ENCODE measurements at places on chromosomes 5 and 9. TPM values are rescaled to one million over a fixed set of nuclear protein-coding genes. Genes with fewer than 3 reads are reported as not detected.

DNA sequence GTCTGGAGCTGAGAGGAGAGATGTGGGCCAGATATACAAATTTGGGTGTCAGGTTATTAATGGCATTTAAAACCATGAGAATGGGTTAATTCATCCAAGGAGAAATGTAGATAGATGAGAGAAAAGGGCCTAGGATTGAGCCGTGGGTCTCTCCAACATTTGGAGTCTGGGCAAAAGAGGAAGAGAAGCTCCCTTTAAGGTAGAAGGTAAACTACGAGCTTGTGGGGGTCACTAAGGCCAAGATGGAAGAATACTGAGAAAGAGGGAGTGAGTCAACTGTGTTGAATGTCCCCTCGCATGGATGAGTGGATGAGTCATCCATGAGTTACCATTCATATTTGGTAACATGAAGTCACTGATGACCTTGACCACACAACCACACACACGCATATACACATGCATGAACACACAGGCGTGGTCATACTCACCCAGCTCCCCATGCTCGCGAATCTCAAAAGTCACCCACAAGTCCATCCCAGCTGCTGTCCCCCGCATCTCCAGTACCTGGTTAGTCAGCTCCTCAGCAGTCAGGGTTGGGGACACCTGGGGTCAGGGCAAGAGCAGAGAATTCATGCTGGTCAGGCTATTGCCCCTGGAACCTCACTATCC is 6.8 kb upstream of the FCHSD1 start:
- H3K4me3 ChIP-seq = no peak overlapping the region
- no peak for DNase-seq
- H3K27ac ChIP-seq = no peak overlapping the region
- no peaks in the 10 kb centered on the region for H3K27me3 ChIP-seq

GRCh38 chr9:94734054-94734754 is 7.7 kb downstream of the AOPEP start:
- no peaks in the 10 kb centered on the region for H3K27me3 ChIP-seq
- H3K27ac ChIP-seq = no peak overlapping the region
- no peak for DNase-seq
- no peak overlapping the region for H3K4me3 ChIP-seq
- no peaks in the 10 kb centered on the region for H3K4me1 ChIP-seq

- H3K27ac ChIP-seq = no peak overlapping the region
- H3K4me3 ChIP-seq = no peak overlapping the region
- H3K36me3 ChIP-seq = no peaks in the 10 kb centered on the region
- H3K27me3 ChIP-seq = no peaks in the 10 kb centered on the region
Measured at GRCh38 chr9:30519756-30520155, 1864.7 kb upstream of the ACO1 start.

DNA sequence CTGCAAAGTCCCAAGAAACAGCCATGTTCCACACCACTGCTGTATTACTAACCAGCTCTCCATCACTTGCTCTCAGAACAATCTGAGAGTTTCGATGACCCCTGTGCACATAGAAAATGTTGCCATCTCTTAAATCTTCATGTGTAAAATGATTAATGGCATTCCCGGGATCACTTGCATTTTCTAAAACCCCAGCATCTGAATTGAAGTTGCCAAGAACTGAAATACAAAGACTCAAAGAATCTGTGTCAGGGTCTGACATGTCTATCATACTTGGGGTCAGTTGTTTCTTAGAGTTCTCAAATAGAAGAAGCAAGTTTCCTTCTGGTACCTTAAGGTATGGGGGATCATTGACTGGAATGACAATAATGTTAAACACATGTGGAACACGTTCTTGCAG is 115.1 kb downstream of the ESM1 start:
- no peaks in the 10 kb centered on the region for H3K36me3 ChIP-seq
- no peak overlapping the region for H3K4me3 ChIP-seq
- H3K27ac ChIP-seq = no peak overlapping the region
- no peaks in the 10 kb centered on the region for H3K4me1 ChIP-seq
- no peaks in the 10 kb centered on the region for H3K27me3 ChIP-seq
- DNase-seq = no peak

DNA sequence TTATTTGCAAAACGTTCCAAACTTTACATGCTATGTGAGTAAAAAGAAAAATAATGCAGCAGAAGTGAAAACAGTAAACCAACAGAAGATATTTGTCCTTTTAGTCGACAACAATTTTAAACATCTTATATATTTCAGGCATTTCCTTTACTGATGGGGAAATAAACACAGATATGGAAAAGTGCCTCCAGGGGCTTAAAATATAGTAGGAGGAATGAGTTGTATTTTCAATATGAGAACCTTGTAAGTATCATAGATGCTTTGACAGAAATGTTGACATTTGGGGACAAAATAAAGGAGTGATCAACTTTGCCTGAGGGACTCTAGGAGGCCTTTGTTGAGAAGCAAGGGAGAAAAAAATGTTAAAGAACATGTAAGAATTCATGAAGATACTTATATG is 1043.5 kb downstream of the CDH12 start:
- no peak overlapping the region for H3K27ac ChIP-seq
- H3K4me1 ChIP-seq = no peaks in the 10 kb centered on the region

GRCh38 chr9:124853605-124854143 is 414 bp downstream of the WDR38 start:
- H3K4me1 ChIP-seq = peaks cover 32% of the 10 kb centered on the region
- peaks cover 27% of the 10 kb centered on the region for H3K36me3 ChIP-seq
- H3K27ac ChIP-seq = peak overlapping the region; percentile 56
- H3K4me3 ChIP-seq = peak overlapping the region; percentile 63
- no peak for DNase-seq
- H3K27me3 ChIP-seq = no peaks in the 10 kb centered on the region

DNA sequence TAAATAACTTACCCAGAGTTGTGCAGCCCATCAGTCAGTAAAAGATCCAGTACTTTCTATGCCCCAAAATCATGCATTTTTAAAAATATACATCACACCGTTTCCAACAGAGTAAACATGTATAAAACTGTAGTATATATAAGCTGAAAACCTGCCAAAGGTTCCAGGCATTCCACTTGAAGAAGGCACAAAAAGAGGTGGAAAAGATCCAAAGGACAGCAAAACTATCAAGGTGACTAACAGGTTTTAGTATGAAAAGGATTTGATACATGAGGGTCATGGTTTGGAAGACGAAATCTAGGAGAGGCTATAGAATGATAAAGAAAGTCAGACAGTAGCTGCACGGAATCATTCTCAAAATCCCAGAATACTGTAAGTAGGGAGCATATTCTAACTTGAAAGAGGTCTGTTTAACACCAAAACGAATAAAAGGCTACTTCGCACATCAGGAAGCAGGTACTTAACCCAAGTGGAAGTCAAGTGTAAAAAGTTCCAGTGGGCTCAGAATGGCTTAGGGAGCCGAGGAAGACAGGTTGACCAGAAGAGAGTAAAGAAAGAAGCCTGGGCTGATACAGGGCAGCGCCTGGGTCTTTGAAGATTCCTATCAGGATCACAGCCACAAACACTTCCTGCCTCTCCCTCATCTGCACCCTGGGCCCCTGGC is 207.2 kb downstream of the ADAMTS12 start:
- H3K36me3 ChIP-seq = no peaks in the 10 kb centered on the region
- no peak overlapping the region for H3K4me3 ChIP-seq
- no peak overlapping the region for H3K27ac ChIP-seq
- no peak for DNase-seq

DNA sequence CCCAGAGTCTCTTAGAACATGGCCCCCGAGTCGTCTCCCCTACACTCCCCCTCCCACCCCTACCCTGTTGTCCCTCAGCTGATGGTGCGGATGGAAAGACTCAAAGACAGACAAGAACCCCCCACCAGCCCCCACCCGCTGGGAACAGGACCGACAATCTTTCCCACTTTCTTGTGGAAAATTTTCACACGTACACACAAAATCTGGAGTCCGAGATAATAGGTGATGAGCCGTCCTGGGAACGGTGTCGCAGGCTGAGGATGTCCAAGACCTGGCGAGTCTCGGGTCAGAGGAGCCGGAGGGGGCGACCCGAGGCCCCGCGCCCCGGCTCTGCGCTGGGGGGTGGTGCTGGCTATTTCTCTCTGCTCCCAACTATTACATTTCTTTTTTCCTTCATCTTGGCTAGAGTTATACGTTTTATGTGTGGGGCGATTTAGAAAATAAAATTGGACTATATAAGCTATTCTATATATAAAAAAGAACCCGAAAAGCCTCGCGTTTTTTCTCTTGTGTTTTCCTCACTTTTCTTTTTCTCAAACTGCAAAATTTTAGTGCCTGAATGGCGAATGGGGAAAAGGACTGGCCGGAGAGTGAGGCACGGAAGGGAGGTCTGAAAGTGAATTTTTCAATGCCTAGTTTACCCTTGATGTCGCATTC is 188.8 kb downstream of the MEF2C start:
- no peak overlapping the region for H3K4me3 ChIP-seq
- H3K4me1 ChIP-seq = peaks cover 45% of the 10 kb centered on the region
- no peaks in the 10 kb centered on the region for H3K36me3 ChIP-seq
- no peak overlapping the region for H3K27ac ChIP-seq
- peaks cover 15% of the 10 kb centered on the region for H3K27me3 ChIP-seq

DNA sequence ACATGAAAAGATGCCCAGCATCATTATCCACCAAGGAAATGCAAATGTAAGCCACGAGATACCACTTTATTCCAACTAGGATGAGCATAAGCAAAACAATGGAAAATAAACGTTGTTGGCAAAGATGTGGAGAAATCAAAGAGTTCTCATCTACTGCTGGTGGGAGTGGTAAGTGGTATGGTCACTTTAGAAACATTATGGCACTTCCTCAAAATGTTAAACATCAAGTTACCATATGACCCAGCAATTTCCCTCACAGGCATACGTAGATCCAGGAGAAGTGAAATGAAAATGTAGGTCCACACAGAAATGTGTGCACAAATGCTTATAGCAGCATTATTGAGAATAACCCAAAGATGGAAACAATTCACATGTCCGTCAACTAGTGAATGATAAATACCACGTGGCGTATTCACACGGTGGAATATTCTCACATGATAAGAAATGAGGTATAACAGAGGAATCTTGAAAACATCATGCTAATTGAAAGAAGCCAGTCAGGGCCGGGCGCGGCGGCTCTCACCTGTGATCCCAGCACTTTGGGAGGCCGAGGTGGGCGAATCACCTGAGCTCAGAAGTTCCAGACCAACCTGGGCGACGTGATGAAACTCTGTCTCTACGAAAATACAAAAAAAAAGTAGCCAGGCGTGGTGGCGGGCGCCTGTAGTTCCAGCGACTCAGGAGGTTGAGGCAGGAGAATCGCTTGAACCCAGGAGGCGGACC is 16.4 kb upstream of the FLT4 start:
- H3K36me3 ChIP-seq = no peaks in the 10 kb centered on the region
- H3K4me3 ChIP-seq = no peak overlapping the region
- H3K27me3 ChIP-seq = no peaks in the 10 kb centered on the region
- no peak overlapping the region for H3K27ac ChIP-seq
- no peak for DNase-seq
- H3K4me1 ChIP-seq = no peaks in the 10 kb centered on the region

- no peak overlapping the region for H3K27ac ChIP-seq
- DNase-seq = no peak
- peaks cover 81% of the 10 kb centered on the region for H3K36me3 ChIP-seq
- no peak overlapping the region for H3K4me3 ChIP-seq
Measured at GRCh38 chr9:134743853-134744252, 102.2 kb downstream of the COL5A1 start.

- H3K4me3 ChIP-seq = no peak overlapping the region
- no peak for DNase-seq
- no peaks in the 10 kb centered on the region for H3K36me3 ChIP-seq
- H3K27me3 ChIP-seq = no peaks in the 10 kb centered on the region
- H3K27ac ChIP-seq = no peak overlapping the region
Measured at GRCh38 chr5:83551821-83552220, 80.3 kb downstream of the VCAN start.

GRCh38 chr5:112684121-112684520 is 53.6 kb upstream of the APC start:
- no peaks in the 10 kb centered on the region for H3K27me3 ChIP-seq
- peaks cover 48% of the 10 kb centered on the region for H3K4me1 ChIP-seq
- peak overlapping the region; percentile 82 for H3K27ac ChIP-seq
- H3K4me3 ChIP-seq = no peak overlapping the region
- H3K36me3 ChIP-seq = no peaks in the 10 kb centered on the region

DNA sequence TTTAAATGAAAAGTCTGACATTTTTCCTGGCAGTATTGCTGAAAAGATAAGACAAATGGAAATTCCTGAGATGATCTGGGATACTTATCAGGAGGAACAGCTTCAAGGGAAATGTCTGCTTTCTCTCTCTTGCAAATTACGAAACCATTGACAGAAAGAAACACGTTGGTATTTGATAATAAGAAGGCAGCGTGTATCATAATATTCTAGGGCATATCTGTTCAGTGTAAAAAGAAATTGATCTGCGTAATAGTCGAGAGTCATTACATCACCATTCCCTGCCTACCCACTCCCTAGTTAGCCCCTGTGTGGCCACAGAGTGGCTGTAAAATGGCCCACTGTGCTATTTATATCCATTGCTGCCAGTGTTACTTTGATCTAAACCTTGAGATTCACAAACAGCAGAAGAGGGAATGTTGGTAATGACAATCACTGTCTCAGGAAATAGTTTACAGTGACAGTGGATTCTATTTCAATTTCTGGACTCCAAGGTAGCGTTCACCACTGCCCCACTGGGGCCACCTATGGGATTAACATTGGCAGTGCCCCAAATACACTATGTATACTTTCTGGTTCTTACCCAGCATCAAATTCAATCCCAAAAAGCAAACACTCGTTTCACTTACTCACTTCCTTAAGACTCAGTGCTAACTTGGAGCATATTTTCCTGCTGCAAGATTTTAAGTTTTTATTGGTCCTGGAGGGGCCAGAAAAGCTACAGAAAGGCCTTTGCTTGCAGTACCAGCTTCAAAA is 133.4 kb upstream of the GAS1 start:
- H3K4me1 ChIP-seq = peaks cover 5% of the 10 kb centered on the region
- no peaks in the 10 kb centered on the region for H3K27me3 ChIP-seq
- no peak overlapping the region for H3K27ac ChIP-seq
- no peak for DNase-seq

DNA sequence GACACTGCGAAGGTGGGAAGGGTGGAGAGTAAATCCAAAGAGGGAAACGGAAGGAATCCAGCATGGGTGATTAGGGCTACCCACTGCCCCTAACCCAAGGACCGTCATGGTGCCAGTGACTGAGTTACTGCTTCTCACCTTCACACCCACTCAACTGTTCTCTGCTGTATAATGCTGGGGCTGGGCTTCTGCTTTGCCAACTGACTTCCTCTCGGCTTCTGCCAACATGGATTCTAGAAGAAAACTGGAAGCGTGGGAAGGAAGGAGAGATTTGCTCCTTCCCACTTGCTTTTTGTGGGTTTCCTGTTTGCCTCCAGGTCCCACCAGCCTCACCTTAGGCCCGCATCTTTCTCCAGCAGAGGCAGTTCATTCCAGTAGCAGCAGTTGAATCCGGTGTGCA is 153.5 kb upstream of the RAI14 start:
- H3K27ac ChIP-seq = peak overlapping the region; percentile 85
- H3K36me3 ChIP-seq = no peaks in the 10 kb centered on the region
- DNase-seq = no peak

The PCDHGB1 gene
- 2.7 TPM for total RNA-seq

The FIBCD1 gene
- not detected for total RNA-seq

The PCDHB14 gene
- total RNA-seq = 9.9 TPM

All from esophagus muscularis mucosa (tissue), 4 donors.